ENCODE measurements at places on chromosomes 1 and 21.

- H3K36me3 ChIP-seq, result no peaks in the 10 kb centered on the region
- no peaks in the 10 kb centered on the region for H3K27me3 ChIP-seq
- H3K27ac ChIP-seq, result no peak overlapping the region
- H3K4me1 ChIP-seq, result no peaks in the 10 kb centered on the region
- no peak overlapping the region for H3K4me3 ChIP-seq
Observed at GRCh38 chr1:235712812-235713211, 63.2 kb upstream of the GNG4 start.

DNA sequence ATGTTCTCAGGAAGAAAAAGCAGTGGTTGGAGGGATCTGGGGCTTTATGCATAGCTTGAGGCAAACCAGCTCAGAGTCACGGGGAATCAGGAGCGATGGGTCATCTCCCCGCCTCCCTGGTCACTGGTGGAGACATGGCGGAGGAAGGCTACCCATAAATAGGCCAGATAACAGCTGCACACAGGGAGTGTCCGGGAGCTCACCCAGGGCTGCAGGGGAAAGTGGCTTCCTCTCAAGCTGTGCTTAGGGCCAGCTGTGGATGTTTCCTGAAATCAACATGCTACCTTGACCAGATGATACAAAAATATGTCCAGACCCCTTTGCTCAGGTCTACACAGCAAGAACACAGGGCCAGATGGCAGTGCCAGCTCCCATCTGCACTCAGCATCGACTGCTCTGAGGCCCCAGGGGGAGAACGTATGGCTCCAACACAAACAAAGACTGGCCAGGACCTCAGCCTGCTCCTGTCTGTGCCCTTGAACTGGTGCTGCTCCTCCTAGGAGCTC lies 27.1 kb upstream of the RERE start:
- no peaks in the 10 kb centered on the region for H3K27me3 ChIP-seq
- no peak overlapping the region for H3K4me3 ChIP-seq
- H3K4me1 ChIP-seq, result peaks cover 13% of the 10 kb centered on the region
- H3K27ac ChIP-seq, result no peak overlapping the region
- H3K36me3 ChIP-seq, result no peaks in the 10 kb centered on the region

GRCh38 chr1:42368096-42368795 lies 12.3 kb upstream of the RIMKLA start:
- no peak overlapping the region for H3K4me3 ChIP-seq
- no peak overlapping the region for H3K27ac ChIP-seq
- DNase-seq, result no peak
- no peaks in the 10 kb centered on the region for H3K4me1 ChIP-seq
- no peaks in the 10 kb centered on the region for H3K36me3 ChIP-seq

DNA sequence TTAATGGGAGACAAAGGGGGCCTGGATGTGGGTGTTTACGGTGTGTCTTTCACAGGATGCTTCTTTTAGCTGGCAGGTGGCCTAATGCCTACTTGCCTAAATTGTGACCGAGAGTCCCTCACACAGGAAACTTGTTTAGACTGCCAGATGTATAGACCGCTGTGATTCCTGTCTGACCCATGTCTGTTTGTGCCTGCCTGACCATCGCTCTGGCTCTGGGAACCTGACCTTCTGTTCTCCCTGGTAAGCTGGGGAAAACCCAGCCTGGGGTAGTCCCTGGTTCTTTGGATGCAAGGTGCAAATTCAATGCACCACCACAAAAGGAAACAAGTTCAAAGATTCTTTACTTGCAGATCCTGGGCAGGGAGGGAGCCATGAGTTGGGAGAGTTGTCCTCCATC lies 68.4 kb downstream of the DMRTA2 start:
- H3K4me3 ChIP-seq, result no peak overlapping the region
- H3K4me1 ChIP-seq, result no peaks in the 10 kb centered on the region
- no peak for DNase-seq
- no peaks in the 10 kb centered on the region for H3K36me3 ChIP-seq
- H3K27ac ChIP-seq, result no peak overlapping the region
- no peaks in the 10 kb centered on the region for H3K27me3 ChIP-seq

DNA sequence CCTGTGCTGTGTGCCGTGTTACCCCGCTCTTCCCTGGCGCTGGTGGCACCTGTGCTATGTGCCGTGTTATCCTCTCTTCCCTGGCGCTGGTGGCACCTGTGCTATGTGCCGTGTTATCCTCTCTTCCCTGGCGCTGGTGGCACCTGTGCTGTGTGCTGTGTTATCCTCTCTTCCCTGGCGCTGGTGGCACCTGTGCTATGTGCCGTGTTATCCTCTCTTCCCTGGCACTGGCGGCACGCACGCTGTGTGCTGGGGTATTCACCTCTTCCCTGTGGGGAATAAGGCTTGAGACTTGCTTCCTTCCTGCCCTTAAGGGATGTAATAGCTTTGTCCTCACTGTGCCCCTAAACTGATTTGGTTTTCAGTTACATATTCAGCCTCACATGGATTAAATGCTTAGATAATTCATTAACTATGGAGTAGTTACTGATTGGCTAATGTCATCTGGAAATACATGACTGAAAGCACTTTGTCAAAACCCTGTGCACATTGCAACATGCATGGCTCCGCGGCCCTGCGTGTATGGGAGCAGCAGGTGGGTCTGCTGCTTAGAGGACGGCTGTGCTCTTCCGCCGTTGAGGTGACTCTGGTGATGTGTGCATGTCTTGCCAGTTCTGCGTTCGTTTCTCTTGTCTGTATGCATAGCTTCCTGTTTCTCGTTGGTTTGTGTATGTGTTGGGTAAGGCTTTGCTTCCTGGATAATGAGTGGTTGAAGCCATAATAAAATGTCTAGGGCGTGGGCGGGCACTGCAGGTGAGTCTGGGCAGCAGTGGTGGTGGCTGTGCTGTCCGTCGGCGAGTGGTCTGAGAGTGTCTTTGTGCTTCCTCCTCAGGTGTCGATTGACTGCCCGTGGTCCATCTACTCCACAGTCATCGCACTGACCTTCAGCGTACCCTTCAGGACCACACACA lies 17.9 kb upstream of the PWP2 start:
- no peak overlapping the region for H3K4me3 ChIP-seq
- no peak for DNase-seq
- no peaks in the 10 kb centered on the region for H3K4me1 ChIP-seq
- no peaks in the 10 kb centered on the region for H3K27me3 ChIP-seq

GRCh38 chr1:4152266-4152665 lies 252.2 kb upstream of the C1orf174 start:
- H3K27me3 ChIP-seq, result peaks cover 86% of the 10 kb centered on the region
- H3K4me3 ChIP-seq, result no peak overlapping the region
- no peak for DNase-seq
- no peaks in the 10 kb centered on the region for H3K36me3 ChIP-seq
- H3K4me1 ChIP-seq, result no peaks in the 10 kb centered on the region
- no peak overlapping the region for H3K27ac ChIP-seq

DNA sequence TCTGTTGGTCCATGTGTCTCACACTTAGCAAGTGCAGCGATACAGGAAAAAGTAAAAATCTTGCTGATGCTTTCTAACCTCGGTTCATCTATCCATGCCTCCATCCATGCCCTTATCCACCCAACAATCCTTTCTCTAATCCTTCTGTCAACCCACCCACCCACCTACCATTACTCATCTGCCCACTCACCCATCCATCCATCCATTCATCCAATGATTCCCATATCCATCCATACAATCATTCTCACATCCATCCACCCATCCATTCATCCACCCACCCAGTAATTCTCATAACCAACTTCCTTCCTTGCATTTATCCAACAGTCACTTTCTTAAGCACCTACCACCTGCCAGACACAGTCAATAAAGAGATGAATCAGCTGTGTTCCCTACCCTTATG lies 6.1 kb upstream of the IGSF21 start:
- peaks cover 75% of the 10 kb centered on the region for H3K27me3 ChIP-seq
- no peaks in the 10 kb centered on the region for H3K4me1 ChIP-seq
- H3K27ac ChIP-seq, result no peak overlapping the region
- no peaks in the 10 kb centered on the region for H3K36me3 ChIP-seq
- no peak overlapping the region for H3K4me3 ChIP-seq
- no peak for DNase-seq

GRCh38 chr1:212292250-212293105 lies 7.3 kb downstream of the PPP2R5A start:
- DNase-seq, result no peak
- H3K36me3 ChIP-seq, result no peaks in the 10 kb centered on the region
- no peak overlapping the region for H3K27ac ChIP-seq
- no peaks in the 10 kb centered on the region for H3K27me3 ChIP-seq
- H3K4me3 ChIP-seq, result no peak overlapping the region

DNA sequence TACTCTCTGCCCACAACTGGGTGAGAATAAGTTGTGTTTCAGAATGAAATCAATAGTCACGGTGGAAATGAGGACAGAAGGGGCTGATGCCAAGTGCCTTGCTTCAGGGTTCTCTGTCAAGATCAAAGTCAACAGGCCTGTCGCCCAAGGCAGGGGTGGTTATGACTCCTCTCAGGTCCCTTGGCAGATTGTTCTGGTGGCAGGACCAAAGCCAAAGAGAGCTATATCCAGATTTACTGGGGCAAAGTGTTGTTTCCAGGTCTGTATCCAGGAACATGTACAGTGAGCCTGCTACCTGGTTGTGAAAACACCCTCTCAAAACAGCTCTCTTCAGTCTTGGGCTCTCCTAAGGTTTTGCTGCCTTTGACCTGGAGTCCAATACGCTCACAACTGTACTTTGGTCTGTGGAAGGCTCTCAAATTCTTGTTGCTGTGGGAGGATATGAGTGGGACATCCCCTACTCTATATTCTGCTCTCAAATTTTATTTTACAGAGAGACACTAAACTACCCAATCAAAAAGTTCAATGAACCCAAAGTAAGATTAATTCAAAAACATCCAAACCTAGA lies 175.1 kb upstream of the ETV3 start:
- DNase-seq, result no peak
- H3K27me3 ChIP-seq, result no peaks in the 10 kb centered on the region
- H3K4me3 ChIP-seq, result no peak overlapping the region
- H3K27ac ChIP-seq, result no peak overlapping the region

DNA sequence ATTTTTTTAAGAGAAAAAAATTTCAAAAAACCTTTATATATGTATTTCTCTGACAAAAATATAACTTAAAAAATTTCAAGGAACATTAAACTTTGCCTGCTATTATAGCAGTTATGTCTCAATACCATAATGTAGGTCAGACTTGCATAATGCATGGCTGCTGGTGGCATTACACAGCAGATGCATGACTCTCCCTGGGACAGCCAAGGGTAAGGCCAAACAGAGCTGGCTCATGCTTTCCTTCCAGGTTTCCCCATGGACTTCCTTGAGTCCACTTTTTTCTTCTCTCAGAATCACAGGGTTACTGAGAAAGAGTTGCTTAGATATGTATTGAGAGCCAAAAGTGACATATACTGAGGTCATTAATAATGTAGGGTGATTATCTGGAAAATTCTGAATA lies 43.7 kb downstream of the RHOU start:
- H3K4me1 ChIP-seq, result no peaks in the 10 kb centered on the region
- DNase-seq, result no peak
- H3K4me3 ChIP-seq, result no peak overlapping the region
- H3K27me3 ChIP-seq, result no peaks in the 10 kb centered on the region
- H3K27ac ChIP-seq, result no peak overlapping the region

GRCh38 chr21:17673261-17674020 lies 60.7 kb upstream of the BTG3 start:
- H3K36me3 ChIP-seq, result no peaks in the 10 kb centered on the region
- H3K4me1 ChIP-seq, result no peaks in the 10 kb centered on the region
- DNase-seq, result no peak

- peaks cover 6% of the 10 kb centered on the region for H3K36me3 ChIP-seq
- H3K4me3 ChIP-seq, result no peak overlapping the region
- no peaks in the 10 kb centered on the region for H3K27me3 ChIP-seq
- DNase-seq, result no peak
- no peak overlapping the region for H3K27ac ChIP-seq
Observed at GRCh38 chr21:36041910-36042309, 18.4 kb downstream of the SETD4 start.

- no peak overlapping the region for H3K4me3 ChIP-seq
- H3K27me3 ChIP-seq, result no peaks in the 10 kb centered on the region
- no peak overlapping the region for H3K27ac ChIP-seq
- no peak for DNase-seq
- H3K36me3 ChIP-seq, result no peaks in the 10 kb centered on the region
- H3K4me1 ChIP-seq, result no peaks in the 10 kb centered on the region
Observed at GRCh38 chr1:92191726-92192125, 26.0 kb upstream of the C1orf146 start.

DNA sequence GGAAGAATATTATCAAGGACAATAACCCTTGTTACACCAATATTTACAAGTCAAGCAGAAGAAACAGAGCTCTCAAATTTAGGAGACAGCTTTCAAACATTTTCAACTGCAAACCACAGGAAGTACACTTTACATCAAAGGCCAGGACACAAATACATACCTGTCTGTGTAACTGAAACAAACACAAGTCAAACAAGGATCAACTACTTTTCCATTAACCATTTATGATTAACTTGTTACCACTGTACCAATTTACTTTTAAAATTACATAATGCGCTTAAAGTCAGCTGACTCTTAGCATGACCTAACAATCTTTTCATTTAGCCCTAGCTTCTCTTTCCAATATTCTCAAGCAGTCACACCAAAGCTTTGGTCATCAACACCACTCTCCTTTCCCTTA lies 43.5 kb downstream of the TRIM33 start:
- no peak overlapping the region for H3K27ac ChIP-seq
- no peak overlapping the region for H3K4me3 ChIP-seq
- peak; percentile 14 for DNase-seq
- H3K36me3 ChIP-seq, result no peaks in the 10 kb centered on the region
- peaks cover 13% of the 10 kb centered on the region for H3K4me1 ChIP-seq

- no peak overlapping the region for H3K27ac ChIP-seq
- DNase-seq, result no peak
Observed at GRCh38 chr21:32347351-32347750, 45.5 kb downstream of the URB1 start.

DNA sequence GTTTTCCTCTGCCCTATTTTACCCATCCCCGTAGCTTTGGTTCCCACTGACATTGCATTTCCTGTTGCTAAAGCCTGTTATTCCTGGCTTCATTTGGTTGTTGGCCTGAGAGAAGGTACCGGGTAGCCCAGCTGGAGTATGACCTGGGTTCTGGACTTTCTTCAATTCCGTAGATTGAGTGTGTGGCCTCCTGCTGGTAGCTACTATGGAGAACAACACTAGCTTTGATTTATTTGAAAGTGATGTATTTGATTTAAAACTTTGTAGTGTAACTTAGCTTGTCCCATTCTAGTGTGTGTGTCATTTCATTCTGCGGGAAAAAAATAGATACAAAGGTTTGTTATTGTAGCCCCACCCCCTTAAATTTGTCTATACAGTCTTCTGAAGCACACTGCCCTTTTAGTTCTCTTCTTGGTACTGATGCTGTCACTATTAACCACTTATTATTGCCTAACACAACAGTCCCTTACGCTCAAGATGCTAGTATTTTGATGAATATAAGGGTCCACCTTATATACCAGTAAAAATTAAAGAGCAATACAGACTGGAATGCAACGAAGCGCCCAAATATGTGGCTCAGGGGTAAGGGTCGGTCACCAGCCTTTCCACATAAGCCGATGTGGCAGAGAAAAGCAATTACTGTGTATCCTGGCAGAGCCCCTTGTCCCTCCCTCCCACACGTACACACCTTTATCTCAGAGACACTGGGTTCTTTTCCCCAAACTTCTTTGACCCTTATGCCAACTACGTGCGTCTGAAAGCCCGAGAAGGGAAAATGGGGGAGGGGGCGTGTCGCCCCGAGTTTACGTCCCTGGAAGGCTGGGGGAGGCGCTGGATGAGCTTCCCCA lies 643 bp upstream of the MOV10 start:
- DNase-seq, result peak; percentile 31
- H3K4me3 ChIP-seq, result peak overlapping the region; percentile 71
- no peak overlapping the region for H3K27ac ChIP-seq

GRCh38 chr1:45355683-45356082 lies 15.4 kb upstream of the MUTYH start:
- H3K27me3 ChIP-seq, result no peaks in the 10 kb centered on the region
- DNase-seq, result no peak
- no peak overlapping the region for H3K4me3 ChIP-seq
- H3K36me3 ChIP-seq, result no peaks in the 10 kb centered on the region
